Suprapubic skin (tissue), 4 donors: ENCODE measurements at places on chromosomes 2 and 18. TPM values are rescaled to one million over a fixed set of nuclear protein-coding genes. Genes with fewer than 3 reads are reported as not detected.

- peak; percentile 94 for DNase-seq
Measured at GRCh38 chr2:41932241-41933045, 115.4 kb upstream of the PKDCC start.

- no peak for DNase-seq
Measured at GRCh38 chr2:240287496-240288086, 147.1 kb upstream of the OTOS start.

GRCh38 chr2:224401641-224402342 lies at the start of gene FAM124B:
FAM124B (minus strand) TSS chr2:224402107; CDS start chr2:224401768, 339 bp downstream.
- DNase-seq, result no peak

DES gene
- total RNA-seq, result 41.0 TPM

GRCh38 chr18:13521418-13521817 lies 204.9 kb downstream of the FAM210A start:
- no peak for DNase-seq
